Effector CD4-positive, alpha-beta T cell (primary cell): ENCODE measurements at places on chromosomes 6 and 20.

DNA sequence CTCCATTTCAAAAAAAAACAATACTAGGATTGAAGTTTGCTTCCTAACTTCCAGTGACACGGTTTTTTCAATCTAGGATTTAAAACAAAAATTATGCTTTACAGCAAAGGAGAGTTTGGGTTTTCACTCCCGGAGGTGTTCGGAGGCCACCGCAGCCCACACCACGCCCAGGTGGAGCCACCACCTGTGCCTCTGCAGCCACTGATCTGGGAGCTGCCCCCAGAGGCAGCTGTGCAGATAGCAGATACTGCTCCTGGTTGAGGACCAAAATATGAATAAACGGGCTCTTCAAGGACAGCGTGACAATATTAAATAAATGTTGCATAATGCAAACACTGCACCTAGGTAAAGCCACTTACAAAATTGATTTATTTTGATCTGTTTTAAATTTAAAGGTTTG, 30.2 kb downstream of the DLL1 start:
- no peak for DNase-seq

GRCh38 chr6:108080010-108080780, 5.7 kb upstream of the OSTM1 start:
- DNase-seq = no peak

- no peak for DNase-seq
Measured at GRCh38 chr6:4420160-4420865, 284.9 kb upstream of the ECI2 start.

DNA sequence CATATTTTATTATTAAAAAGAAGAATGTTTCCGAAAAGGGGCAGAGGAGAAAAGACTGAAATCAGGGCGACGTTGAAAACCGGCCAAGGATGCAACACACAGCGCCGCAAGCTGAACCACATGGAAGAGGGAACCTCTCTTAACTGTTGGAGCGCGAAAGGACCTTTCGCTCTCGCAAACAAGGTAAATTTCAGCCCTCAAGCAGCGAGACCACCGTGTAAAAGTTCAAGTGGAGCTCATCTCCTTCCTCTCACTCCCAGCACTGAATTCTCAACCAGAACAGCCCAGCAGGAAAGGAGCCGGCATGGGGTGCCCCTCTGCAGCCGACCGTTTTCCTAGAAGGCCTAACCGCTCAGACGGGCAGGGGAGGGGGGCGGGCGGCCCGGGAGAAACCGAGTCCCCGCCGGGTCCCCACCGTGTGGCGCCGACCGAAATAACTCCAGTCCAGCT, 621 bp downstream of the GPR63 start:
- no peak for DNase-seq

DNA sequence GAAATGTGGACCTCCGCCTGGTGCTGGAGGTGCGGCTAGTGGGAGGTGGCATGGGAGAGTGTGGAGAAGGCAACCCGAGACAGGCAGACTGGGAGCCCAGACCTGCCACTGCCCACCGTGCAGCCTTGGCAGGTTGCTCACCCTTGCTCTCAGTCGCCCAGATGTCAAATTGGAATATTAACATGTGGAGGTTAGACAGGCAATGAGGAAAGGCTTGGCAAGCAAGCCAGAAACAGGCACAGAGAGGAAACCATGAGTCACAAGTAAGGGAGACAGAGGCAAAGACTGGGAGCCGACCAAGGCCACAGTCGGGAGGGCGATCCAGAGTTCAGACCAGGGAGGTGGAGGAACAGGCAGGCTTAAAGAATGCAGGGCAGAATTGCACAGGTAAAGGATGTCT, 178.2 kb downstream of the FOXC1 start:
- DNase-seq = no peak

GRCh38 chr20:40953856-40954255, 74.8 kb upstream of the TOP1 start:
- no peak for DNase-seq
